Colonic mucosa (tissue), 4 donors: ENCODE measurements at places on chromosomes 16 and 17. TPM values are rescaled to one million over a fixed set of nuclear protein-coding genes. Genes with fewer than 3 reads are reported as not detected.

GRCh38 chr17:49029801-49030200 lies 32.6 kb downstream of the IGF2BP1 start:
- no peak for DNase-seq

- no peak for DNase-seq
These were observed 7.9 kb upstream of the NAGPA start for GRCh38 chr16:5041600-5042133.

DNA sequence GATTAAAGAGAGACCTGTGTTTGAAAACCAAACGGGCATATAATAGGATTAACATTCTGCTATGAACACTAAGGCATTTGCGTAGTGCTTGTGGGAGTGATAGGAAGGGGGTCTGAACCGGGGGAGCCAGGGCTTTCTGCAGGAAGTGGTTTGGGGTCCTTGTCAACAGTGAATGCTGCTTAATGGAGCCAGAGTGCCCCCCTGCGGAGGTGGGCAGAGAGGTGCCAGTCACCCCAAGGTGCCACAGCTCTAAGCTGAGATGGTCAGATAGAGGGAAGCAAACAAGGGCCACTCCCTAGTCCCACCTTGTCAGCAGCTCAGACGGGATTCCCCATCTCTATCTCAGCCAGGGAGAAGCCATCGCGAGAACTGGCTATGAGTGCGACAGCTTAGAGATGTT lies 17.7 kb downstream of the NAA60 start:
- no peak for DNase-seq

DNA sequence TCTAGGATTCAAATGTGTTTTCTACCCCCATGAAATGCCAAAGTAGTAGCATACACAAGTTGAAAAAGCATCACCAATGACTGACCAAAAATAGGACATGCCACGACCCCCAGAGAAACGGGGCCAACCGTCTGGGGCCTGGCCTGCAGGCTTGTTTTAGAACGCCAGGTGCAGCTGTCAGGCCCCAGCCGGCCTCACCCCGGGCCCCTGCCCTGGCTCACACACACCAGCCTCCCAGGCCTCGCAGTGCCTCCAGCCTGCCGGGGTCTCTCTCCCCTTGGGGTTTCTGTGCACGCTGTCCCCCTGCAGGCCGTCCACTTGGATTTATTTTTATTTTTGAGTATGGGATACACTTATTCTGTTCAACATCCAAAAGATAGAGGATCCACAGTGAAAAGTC lies 7.9 kb downstream of the KATNB1 start:
- no peak for DNase-seq

Gene CDYL2
- total RNA-seq, result 4.8 TPM
